GM10248 (cell line): ENCODE measurements at places on chromosomes 6 and 20.

DNA sequence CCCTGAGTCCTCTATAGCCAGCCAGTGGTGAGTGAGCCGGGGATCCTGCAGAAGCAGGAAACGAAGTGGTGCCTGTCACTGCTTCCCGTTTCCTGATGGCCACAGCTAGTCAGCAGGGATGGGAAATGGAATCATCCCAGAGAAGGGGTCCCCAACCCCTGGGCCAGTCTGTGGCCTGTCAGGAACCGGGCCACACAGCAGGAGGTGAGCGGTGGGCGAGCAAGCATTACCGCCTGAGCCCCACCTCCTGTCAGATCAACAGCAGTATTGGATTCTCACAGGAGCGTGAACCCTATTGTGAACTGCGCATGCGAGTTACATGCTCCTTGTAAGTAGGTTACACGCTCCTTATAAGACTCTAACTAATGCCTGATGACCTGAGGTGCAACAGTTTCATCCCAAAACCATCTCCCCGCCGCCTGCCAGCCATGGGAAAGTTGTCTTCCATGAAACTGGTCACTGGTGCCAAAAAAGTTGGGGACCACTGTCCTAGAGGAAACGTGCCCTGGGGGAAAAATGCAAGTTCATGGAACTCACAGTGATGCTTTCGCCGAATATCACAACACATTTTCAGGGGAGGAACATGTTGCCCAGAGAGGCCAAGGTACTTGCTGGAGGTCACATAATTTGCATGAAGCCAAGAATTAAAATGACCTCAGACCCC, 113.8 kb downstream of the JPH2 start:
- DNase-seq: no peak

- DNase-seq: peak; percentile 25
Measured at GRCh38 chr6:49551078-49551865, 804 bp downstream of the C6orf141 start.

DNA sequence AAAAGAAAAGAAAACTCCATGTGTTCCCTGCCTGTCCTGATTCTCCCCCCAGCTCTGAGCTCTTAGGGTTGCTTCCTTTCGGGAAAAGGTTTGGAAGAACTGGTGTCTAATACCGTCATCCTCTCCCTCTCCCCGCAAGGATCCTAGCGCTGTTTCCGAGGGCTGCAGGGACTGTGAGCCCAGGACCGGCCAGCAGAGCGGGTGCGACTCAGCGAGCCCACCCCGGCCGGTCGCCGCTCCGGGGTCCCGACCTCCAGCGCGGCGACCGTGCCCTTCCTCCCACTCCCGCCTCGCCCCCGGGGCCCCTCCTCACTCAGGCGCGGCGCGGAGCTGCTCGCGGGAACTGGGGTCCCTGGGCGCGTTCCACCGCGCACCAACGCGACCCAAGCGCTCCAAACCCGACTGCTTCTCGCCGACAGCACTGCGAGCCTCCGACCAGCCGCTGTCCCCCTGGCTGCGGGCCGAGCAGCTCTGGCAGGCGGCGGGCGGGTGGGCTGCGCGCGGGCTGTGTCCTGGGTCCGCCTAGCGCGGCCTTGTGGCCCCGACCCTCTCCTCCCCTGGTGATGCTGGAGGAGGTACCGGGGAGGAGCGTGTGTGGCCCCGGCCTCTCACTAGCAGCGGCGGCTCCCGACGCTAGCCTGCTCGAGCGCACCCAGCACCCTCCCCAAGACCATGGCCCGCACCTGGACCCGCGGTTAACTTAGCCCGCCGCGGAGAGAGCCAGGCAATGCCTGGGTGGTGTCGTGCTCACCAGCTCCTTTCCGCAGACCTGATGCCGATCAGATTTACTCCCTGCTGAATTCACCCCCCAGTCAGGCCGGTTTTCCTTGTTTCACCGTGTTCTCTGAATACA, at the start of gene PLA2G7:
TSS of gene PLA2G7 (minus strand) at position 509 of the 853 bp plus-strand sequence. CDS start 12,484 bp downstream, outside the sequence.
- DNase-seq: no peak

DNA sequence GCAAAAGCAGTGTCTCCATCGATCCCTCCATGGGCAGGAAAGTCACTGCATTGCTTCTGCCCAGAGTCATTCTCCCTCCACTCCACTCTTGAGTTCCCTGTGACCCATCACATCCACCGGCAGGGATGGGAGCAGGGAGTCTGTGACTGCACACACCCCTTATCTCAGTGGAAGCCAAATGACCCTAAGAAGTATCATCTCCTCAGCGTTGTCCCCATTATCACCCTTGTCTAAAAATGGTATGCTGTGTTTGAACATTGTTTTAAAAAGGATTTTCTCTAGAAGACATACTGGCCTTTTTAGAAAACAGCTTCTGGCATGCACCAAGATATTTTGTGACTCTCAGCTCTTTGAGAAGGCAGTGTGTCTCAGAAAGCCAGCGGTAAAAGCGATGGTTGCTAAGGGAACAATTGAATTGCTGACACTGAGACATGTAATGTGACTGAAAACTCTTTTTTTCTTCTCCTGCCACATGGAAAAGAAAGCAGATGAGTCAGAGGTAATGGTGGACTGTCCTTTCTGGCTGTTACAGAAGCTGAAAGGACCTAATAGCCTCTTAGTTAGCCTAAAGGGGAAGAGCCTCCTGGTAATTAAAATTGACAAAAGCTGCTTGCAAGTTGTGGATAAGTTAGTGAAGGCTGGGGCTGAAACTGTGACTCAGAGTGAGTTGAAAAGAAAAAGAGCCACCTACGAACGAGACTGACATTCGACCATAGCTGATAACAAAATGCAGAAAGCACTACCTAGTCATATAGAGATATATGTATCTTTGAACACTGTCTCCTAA, 120.5 kb downstream of the MAP3K7 start:
- no peak for DNase-seq

GRCh38 chr6:166365806-166366205, 16.9 kb downstream of the MPC1 start:
- no peak for DNase-seq

- DNase-seq: no peak
Measured at GRCh38 chr6:14258117-14258516, 140.5 kb downstream of the CD83 start.

DNA sequence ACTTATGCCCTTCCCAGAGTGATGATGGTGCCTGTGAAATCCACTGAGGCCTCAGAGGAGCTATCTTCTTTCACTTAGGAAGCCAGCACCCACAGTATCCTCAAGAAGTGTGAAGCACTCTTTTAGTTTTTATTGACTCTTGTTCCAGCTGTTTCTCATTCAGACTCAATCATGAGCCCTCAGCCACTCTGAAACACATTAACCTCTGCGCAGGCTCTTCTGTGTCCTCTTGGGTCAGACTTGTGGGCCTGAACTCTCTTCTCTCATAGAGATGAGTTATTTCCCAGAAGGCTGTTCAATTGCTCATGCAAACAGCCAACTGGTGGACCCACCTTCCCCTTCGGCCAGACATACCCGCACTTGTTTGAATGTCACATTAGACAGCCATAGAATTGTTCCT, 27.8 kb upstream of the PREP start:
- DNase-seq: no peak

GRCh38 chr6:215335-216034, 76.8 kb upstream of the DUSP22 start:
- DNase-seq: no peak

DNA sequence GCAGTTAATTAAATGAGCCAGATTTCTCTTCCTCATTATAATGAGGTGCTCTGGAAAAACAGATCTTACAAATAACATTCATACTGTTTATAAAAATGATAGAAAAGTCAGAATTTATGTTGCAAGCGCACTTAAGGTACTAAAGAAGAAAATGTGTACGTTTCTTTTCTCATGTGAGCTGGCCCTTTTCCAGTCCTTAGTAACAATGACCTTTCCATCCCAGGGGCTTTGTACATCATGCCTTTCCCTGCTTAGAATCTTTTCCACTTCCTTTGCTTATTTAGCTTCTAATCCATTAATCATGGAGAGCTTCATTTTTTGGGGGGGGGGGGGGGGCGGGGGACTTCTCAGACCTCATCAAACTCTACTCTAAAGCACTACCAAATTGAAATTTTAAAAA, 4.8 kb downstream of the FBXO5 start:
- DNase-seq: no peak

- DNase-seq: no peak
Measured at GRCh38 chr6:115932481-115932880, 128.2 kb downstream of the FRK start.

DNA sequence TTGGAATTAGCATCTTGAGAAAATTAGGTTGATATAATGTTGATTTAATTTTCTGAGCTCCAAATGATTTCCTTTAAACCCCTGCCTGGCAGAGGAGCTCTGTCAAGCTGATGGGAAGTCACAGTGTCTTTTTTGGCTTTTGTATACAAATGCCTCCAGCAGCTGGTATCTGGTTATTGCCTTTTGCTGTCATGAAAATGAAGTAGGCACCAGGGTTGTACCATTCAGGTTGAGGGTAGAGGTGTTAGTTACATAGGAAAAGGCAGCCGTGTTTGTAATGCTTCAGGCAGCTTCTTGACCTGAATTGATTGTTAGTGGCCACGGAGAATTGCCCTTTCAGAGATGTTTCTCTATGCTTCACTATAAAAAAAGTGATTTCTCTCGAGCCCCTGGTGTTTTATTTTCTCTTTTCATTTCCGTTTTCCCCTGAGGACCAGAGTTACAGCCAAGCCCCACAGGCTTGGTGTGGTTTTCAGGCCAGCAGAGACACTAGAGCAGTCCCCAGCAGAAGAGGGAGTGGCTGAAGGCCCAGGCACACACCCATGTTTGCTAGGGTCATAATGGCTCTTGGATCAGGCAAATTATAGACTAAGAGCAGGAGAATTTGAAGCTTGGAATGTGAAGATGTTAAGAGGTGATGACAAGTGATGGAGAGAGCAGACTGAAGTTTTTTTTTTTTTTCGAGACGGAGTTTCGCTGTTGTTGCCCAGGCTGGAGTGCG, 21.6 kb downstream of the CMTR1 start:
- DNase-seq: no peak

GRCh38 chr6:154921482-154921881, 73.6 kb upstream of the TIAM2 start:
- DNase-seq: peak; percentile 23

GRCh38 chr6:135306740-135307420, 125.8 kb downstream of the MYB start:
- no peak for DNase-seq

DNA sequence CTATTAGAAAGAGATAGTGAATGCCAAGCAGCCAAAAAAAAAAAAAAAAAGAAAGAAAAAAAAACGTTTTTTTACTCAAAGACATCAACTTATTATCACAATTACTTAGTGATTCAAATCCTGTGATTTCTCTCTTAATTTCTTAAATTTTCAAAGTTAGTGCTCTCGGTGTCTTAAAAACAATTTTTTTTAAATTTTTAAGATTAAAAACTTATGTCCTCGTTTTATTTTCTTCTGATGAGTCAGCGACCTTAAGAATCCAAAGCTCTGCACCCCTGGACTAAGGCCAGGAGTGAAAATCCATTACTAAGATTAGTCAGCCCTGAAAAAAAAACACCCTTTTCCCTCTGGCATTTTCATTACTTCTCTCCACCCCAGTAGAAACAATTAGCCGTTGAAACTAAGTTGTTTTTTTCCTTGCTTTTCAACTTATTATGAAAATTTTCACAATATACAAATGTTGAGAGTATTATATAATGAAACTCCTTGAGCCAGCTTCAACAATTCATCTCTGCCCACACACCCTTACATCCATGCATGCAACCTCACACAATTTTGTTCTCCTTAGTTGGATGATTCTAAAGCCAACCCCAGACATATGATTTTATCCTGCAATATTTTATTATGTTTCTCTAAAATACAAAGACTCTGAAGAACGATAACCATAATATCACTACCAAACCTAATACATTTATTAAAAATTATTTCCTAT, 85.6 kb upstream of the CARMIL1 start:
- no peak for DNase-seq

DNA sequence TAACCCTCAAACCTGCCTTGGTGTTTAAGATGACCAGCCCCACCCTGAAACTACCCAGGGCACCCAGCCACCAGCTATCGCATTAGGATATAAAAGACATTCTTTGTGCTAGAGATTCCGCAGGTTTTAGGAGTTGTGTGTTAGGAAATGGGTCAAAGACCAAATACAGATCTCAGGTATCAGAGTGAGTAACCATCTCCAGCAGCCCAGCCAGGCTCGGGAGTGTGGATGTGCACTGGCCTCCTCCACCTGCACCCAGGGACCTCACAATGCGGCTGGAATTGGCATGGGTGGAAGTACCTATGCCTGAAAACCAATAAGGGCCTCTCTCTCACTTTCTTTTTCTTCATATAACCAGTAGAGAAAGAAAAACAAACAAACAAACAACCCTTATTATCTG, 51.1 kb upstream of the CST7 start:
- DNase-seq: no peak

DNA sequence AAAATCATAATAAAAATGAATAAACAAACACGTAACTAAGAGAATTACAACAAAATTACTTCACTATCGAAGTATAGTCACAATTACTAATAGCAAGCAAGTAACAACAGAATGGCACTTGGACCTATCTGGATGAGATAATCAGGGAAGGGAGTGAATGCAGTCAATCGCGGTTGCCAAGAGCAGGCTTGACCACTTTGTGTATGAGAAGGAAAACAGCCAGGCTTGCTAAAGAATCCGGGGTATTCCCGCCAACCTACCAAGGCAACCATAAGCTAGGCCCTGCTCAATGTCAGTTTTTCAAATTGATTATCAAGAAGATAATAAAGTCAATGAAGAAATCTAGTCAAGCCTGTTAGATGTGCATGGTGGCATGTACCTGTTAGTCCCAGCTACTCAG, 39.7 kb downstream of the PXDC1 start:
- DNase-seq: no peak

DNA sequence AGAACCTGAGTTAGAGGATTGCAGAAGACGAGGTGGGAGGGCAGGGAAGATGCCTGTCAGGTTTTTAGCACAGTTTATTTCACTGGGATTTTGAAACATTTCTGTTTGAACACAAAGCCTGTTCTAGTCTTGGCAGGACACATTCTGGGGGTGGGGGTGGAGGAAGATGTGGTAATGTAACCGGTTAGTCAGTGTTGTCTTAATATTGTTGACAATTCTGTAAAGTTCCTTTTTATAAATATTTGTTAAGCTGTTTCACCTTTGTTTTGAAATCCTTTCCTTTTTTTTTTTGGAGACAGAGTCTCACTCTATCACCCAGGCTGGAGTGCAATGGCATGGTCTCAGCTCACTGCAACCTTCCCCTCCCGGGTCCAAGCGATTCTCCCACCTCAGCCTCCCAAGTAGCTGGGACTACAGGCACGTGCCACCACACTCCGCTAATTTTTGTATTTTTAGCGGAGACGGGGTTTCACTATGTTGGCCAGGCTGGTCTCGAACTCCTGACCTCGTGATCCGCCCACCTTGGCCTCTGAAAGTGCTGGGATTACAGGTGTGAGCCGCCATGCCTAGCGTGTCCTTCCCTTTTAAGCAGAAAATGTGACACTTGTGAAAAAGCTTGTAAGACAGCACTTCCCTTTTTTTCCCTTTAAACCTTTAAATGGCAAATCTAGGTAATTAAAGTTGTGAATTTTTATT, 20.2 kb downstream of the SLC9A8 start:
- no peak for DNase-seq
